ENCODE measurements at places on chromosomes 11 and 22.

- DNase-seq: no peak
Measured at GRCh38 chr11:67999704-68000103, 4.2 kb downstream of the UNC93B1 start.

DNA sequence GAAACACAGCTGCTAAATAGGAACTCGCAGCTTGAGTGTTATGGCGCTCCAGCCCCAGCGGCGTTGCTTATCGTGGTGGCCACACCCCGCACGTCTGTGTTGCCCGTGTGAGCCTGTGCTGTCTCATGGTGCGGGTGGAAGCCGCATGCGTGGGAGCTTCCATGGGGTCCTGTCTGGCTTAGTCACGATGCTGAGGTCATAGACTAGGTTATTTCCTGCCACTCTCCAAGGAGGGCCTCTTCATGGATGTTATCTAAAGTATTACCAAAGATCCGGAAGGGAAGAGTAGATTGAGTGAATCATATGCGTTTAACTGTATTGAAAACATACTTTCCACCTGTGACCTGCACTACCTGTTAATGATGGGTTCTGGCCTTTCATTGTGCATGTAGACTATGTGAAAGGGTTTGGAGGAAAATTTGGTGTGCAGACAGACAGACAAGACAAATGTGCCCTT, 21.7 kb downstream of the CTTN start:
- DNase-seq: no peak

DNA sequence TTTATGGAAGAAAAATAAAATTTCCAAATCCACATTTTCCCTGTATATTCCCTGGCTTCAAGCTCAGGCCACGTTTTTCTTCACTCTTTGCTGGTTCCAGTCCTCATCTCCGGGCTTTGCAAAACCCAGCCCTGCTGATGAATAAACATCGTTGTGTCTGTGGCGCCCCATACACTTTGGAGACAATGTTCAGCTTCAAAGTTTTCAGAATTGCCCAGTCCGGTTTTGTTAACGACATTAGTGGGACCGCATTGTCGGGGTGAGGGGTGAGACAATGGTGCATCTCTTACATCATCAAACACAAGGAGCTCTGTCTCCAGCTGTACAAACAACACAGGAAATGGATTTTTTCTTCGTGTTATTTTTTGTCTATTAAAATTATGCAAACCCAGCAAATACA, 53.4 kb upstream of the HTATIP2 start:
- DNase-seq: no peak

GRCh38 chr11:102807921-102808320, 10.0 kb upstream of the MMP1 start:
- DNase-seq: peak; percentile 15

All from inflammatory macrophage (primary cell).